Inflammatory macrophage treated with lipopolysaccharide for 1 hour (primary cell): ENCODE measurements at places on chromosomes 1 and 21.

DNA sequence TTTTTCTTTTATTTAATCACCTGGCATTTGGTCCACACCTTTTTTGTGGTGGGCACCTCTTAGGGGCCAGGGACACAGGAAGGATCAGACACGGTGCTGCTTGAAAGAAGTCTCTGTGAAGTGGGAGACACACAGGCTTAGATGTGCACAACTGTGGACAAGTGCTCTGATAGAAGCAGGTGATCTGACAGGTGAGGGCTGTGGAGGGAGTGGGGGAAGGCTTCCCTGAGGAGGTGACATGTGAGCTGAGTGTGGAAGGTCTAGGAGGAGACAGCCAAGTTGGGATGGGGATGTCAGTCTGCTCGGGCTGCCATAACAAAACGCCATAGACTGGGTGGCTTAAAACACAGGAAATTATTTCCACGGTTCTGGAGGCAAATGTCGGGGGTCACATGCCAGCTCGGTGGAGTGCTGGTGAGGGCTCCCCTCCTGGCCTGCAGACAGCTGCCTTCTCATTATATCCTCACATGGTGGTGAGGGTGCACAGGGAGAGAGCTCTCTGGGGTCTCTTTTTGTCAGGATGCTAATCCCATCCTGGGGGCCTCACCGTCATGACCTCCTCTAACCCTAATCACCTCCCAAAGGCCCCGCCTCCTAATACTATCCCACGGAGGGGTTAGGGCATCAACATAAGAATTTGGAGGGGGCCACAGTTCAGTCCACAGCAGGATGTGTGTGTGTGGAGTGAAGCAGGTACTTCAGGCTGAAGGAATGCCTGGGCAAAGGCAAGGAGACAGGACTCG, 5.2 kb upstream of the KIAA1614 start:
- DNase-seq: no peak

- DNase-seq: no peak
Observed at GRCh38 chr1:26536081-26536480, 6.5 kb downstream of the RPS6KA1 start.

GRCh38 chr1:113977906-113978305, 1.4 kb upstream of the OLFML3 start:
- no peak for DNase-seq

DNA sequence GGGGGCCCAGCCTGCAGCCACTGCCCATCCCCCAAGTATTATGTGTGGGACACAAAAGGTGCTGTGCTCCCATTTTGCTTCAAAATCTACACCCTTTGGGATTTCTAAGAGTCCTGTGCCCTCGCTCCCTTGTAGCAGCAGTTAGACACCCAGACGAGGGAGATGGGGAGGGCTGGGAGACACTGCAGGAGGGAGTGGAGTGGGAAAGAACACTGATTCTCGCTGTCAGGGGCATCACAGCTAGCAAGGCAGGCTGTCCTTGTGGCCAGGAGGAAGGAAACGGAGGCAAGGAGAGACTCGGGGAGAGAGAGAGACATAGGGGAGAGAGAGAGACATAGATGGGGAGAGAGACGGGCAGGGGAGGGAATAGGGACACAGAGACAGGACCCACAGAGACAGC, 38.5 kb downstream of the CSMD2 start:
- no peak for DNase-seq

DNA sequence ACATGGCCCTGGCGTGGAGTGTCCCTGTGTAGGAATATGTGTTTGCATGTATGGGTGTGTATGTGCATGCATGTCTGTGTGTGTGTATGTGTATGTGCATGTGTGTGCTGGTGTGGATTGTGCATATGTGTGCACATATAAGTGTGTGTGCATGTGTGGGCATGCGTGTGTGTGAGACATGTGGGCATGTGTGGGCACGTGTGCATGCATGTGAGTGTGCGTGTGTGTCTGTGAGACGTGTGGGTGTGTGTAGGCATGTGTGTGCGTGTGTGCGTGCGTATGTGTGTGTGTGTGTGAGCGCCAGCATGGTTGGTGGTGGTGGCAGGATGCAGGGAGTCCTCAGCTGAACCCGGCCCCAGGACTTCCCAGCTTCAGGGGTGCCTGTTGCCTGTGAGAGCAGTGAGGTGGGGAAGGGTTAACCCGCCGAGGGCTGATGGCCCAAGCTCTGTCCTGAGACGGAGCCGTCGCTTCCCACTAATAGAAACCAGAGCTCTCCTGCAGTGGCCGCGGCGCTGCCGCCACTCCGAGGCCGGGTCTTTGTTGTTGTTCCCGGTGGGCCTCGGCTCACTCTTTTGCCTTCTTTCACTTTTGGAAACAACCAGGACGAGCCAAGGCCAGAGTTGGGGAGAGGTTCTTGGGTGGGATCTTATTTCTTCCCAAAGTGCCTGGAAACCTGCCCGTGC, 143.6 kb upstream of the ARHGEF16 start:
- DNase-seq: no peak

DNA sequence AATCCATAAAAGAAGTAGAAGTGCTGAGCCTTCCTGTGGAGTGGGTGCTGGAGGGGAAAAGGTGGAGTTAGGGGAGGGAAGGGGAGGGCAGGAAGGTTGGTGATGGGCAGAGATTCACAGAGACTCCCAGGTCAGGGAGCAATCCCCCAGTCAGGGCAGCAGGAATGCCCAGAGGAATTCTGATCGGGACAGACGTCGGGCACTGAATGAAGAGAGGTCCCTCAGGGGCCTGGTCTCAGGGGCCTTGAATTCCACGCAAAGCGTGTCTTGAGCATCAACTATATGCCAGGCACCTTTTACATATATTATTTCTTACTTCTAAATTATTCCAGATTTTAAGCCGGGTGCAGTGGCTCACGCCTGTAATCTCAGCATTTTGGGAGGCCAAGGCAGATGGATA, 7.2 kb upstream of the PADI1 start:
- no peak for DNase-seq

- no peak for DNase-seq
Observed at GRCh38 chr1:204983136-204983535, 59.9 kb upstream of the CNTN2 start.

- DNase-seq: no peak
Observed at GRCh38 chr1:110617589-110617988, 11.4 kb upstream of the KCNA2 start.

DNA sequence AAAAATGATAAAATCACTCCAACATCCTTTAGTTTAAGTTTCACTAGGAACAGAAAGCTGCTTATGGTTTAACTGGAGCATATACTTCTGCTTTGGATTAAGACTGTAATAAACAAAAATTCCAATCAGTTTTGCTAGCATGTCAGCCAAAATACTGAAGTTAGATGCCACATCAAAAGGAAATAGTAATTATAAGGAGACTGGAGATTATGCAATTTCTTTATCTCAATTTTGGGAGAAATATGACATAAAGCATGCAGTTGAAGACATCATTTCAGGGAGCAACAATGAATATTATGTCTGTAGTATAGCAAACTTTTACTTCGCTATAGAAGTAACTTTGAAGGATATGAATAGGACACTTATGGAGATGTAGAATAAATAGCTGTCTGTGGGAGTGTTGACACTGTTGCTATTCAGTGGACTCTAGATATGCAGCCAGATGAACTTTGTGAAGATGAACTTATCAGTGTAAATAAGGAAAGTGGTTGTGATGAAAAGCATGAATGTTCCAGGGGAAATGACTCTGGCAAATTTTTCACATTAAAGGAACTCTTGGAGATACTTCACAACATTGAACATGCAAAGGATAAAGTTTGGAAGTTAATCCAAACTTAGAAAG, 107.8 kb downstream of the RABGAP1L start:
- no peak for DNase-seq

GRCh38 chr1:90417126-90417525, 300.0 kb downstream of the BARHL2 start:
- DNase-seq: no peak

GRCh38 chr21:14585122-14585521, 39.0 kb upstream of the SAMSN1 start:
- DNase-seq: no peak

DNA sequence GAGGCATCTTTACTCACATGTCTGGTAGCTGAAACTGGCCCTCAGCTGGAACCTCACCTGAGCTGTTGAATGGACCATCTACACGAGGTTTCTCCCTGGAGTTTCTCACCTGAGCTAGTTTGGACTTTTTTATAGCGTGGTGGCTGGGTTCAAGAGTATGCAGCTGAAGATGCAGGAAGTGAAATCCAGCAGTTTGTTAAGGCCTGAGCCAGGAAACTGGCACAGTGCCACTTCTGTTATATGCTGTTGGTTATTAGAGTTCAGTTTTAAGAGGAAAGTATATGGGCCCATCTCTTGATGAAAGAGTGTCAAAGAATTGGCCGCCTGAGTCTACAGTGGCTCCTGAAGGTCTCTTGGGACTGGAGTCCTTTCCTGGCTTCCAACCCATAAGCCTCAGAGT, 35.6 kb downstream of the STUM start:
- no peak for DNase-seq

GRCh38 chr1:60987904-60988303, 94.5 kb upstream of the NFIA start:
- no peak for DNase-seq

DNA sequence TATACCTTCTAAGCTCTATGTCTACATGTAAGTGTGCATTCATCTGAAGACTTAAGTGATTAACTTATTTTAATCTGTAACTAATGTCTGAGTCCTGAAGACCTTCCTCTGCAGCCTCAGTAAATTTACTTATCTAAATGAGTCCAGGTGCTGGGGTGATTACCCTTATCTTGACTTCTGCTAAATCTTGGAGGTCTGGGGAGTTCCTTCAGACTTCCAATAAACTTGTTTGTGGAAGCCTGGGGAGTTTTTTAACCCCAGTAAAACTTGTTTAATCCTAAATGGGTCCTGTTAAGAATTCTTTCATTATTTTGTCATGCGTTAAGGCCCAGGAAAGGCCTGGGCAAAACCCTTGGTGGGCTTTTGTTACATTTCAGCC, 37.0 kb downstream of the RSPH1 start:
- DNase-seq: no peak

- DNase-seq: no peak
Observed at GRCh38 chr1:43405876-43406234, 16.2 kb downstream of the SZT2 start.

DNA sequence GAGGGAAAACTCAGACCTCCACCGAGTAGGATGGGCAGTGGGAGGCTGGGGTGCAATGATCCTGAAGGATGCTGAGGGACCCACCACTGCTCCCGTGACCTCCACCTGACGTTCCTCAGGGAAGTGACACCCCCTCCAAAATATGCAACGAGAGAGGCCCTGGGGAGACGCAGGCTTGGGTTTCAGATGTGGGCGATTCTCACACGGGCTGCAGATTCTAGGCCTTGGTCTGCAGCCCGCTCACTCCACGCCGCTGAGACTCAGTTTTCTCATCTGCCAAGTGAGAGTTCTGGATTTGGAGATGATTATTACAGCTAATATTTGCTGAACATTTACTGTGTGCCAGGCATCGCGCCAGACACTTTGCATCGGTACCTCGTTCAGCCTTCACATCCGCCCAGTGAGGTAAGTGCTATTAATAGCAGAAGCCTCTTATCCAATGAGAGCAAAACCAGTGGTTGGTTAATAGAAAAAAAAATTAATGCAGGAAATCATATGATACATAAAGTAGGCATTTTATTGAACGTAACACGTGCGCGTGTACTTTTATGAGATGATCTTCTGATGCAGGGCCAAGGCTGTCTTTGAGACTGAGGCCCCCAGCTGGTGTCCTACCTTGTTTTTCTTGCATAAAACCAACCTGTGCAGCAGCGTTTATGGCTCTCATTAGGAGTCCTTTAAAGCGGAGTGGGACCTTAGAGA, 102.0 kb upstream of the RUNX3 start:
- DNase-seq: no peak
